Hippocampal formation (tissue), 2 donors: ENCODE measurements at places on chromosomes 3 and 15.
A peak's percentile ranks its signal among the peaks of the same experiment; 100 is the strongest.

DNA sequence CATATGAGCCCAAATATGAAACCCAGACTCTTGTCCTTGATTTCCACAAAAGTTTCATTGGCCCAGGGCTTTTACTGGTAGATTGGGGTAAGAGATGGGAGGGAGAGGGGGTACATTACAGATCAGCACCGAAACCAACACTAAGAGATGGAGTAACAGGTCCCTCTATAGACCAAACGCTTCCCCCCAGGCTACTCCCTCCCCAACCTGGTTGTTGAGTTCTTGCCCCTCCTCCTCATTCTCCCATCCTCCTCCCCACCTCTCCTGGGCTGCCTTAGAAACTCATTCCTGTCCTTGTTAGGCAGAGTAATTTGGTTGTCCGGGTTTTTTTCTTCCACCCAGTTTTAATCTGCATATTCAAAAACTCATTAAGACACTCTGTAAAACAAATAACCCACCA lies 74.1 kb downstream of the MESD start:
- no peak for DNase-seq

DNA sequence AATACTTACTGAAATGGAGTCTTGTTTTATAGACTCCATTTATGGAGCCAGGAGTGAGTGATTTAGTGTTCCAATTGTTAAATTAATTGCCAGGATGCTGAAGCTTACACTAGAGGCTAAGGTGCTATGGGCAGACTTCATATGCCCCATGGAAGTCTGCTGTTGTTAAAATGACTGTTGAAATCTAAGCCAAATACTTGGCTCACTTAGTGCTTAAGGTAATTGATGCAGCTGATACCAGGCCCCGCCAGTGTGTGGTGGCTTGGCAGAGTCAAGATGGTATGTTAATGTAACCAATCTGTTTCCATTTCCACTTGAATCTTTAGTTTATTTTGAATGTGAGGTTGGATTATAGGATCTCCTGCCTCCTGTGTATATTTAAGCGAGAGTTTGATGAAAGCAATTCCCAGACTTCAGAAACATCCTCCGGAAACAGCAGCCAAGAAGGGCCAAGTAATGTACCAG lies 187.1 kb downstream of the ITPR1 start:
- no peak for DNase-seq

GRCh38 chr3:52144034-52144795 lies 10.0 kb downstream of the POC1A start:
- DNase-seq = peak; percentile 72

DNA sequence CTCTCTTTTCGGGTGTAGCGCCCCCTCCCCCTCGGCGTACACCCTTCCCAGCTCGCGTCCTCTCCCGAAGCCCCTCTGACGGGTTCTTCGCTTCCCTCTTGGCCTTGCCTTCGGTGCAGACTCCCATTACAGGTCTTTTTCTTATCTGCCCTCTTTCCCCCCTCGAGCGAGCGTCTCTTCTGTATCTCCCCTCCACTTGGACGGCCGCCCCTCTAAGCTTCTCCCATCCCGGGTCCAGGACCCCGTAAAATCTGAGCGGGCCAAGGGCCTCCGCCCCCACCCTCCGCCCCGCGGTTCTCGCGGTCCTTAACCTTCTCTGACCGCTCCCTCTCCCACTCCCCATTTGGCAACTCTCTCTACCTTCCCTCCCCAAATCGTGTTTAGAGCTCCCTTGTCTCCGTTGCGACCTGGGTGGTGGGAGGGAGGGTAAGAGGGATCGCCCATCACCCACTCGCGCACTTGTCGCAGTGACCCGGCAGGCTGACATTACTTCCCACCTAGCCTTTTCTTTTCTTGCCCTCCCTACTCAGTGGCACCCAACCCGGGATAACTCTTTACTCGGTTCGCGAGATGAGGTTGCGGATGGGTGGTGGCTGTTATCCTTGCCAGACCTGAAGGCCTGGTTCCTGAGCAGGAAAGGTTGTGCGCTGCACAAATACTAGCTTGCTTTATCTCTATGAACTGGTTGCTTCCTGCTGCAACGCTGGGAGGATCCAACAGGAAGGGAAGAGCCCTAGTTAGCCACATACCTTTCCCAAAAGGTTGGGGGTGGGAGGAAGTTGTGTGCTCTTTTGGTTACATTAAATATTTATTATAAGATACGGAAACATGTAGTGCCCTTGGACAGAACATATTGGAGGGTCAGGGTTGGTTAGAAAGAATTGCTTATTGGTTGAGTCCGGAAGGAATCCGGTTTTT lies 922 bp downstream of the RAB11A start:
- DNase-seq = no peak

DNA sequence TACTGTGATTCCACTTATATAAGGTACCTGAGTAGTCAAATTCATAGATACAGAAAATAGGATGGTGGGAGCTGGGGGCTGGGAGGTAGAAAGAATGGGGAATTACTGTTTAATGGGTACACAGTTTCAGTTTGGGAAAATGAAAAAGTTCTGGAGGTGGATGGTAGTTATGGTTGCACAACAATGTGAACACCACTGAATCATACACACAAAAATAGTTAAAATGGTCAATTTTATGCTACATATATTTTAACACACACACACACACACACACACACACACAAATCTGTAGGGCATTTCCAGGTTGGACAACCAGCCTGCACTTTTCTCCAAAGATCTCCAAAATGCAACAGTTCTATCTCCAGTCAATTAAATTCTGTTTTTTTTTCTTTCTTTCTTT lies 1.4 kb downstream of the CCDC32 start:
- DNase-seq = no peak

GRCh38 chr15:84929795-84930603 lies 45.5 kb downstream of the SLC28A1 start:
- no peak for DNase-seq

DNA sequence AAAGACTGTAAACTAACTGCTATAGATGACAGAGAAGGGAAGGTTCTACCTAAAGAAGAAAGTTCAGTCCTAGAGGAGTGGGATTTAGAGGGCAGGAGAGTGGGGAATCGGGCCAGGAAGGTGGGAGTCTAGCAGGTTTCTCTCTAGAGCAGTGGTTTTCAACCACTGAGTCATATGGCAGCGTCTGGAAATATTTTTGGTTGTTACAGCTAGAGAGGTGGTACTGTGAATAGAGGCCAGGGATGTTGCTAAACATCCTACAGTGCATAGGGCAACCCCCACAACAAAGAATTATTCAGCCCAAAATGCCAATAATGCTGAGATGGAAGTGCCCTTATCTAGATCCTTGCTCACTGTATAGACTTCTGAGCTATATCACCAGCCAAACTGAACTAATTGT lies 28.7 kb downstream of the ATP1B3 start:
- no peak for DNase-seq

DNA sequence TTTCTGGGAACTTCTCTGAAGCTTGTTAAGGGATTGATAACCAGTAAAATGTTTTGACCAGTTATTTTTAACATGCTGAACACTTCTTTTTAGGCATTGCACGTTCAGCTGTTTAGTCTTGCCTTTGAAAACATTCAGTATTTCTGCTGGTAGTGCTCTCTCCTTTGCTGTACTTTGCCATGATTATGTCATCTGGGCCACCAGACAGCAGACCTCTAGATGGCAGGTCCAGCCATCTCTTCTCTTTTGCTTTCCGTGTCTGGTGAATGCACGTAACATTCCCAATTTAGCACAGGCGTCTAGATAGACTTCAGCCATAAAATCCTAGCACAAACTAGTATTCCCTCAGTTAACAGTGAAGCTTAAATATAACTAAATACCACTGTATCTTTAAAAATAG lies 57.8 kb downstream of the RAB7A start:
- no peak for DNase-seq

- DNase-seq = no peak
Observed at GRCh38 chr15:61447981-61448380, 218.9 kb upstream of the RORA start.

DNA sequence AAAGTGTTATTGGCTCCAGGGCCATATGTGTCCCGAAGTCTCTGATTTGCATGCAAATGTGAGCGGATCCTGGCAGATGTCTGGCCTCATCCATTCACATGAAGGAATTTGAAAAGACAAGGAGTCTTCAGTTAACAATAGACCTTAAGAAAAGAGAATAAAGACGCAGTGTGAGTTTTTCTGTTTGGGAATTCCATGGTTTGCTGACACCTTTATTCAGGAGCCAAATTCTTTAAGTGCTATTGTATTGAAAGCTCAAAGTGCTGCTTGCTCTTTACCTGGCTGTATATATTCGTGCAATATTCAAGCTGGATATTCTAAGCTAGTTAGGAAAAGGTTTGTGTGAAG lies 2.2 kb downstream of the LRRN1 start:
- no peak for DNase-seq

GRCh38 chr3:120370463-120370862 lies 21.3 kb upstream of the LRRC58 start:
- DNase-seq = no peak

GRCh38 chr3:11810276-11810675 lies 36.4 kb downstream of the TAMM41 start:
- no peak for DNase-seq

DNA sequence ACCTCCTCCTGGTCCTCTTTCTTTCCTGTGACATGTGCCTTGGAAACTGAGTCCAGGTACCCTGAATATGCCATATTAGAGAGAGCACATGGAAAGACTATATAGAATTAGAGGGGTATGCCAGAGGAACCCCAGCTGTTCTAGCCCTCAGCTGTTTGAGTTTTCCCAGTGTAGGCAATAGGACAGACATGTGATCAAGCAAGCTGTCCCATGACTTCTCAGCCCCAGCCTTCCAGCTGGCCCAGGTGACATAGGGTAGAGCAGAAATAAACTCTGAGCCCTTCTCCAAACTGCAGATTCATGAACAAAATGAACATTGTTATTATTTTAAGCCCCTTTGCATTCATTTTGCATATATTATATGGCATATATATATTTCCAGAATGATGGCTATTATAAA lies 118.7 kb downstream of the PPM1L start:
- DNase-seq = no peak

- DNase-seq = no peak
Observed at GRCh38 chr3:101333883-101334282, 13.5 kb upstream of the IMPG2 start.

DNA sequence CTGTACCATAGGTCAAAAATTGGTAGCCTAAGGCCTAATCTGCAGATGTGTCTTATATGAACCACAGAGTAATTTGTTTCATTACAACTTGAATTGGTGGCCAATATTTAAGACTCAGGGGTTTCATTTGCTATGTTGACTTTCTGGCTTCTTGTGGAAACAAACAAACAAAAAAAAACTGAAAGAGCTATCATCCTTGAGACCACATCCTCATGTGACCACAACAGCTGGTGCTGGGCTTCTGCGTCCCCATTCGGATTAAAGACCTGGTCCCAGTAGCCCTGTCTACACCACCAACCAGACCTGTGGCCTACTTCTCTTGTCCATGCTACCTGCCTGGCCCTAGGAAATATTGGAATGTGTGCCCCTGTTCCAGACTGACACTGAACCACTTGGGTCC lies 61.7 kb downstream of the STRIT1 start:
- DNase-seq = no peak

GRCh38 chr3:129063841-129064482 lies 3.4 kb downstream of the GP9 start:
- no peak for DNase-seq

GRCh38 chr3:183885766-183886165 lies 1.1 kb upstream of the PARL start:
- no peak for DNase-seq

DNA sequence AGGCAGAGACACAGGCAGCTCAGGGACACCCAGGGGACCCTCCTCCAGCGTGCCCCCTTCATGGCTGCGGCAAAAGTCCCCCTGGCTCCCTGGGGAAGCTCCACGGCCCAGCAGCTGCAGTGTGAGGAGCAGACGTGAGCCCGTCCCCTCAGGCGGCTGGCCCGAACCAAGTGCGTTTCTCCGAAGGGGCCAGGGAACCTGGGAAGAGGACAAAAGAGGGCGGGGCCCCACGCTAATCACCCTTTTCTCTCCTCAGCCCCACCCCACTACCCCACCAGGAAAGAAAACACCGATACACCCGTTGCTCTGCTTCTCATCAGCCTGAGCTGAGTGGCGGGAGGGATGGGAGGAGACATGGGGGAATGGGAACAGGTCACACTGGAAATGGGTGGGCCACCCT lies at the start of gene MUC4:
Gene MUC4, minus strand, starts transcription at position 174 of the 400 bp plus-strand sequence. Its CDS starts 112 bp downstream, at position 62.
- no peak for DNase-seq

DNA sequence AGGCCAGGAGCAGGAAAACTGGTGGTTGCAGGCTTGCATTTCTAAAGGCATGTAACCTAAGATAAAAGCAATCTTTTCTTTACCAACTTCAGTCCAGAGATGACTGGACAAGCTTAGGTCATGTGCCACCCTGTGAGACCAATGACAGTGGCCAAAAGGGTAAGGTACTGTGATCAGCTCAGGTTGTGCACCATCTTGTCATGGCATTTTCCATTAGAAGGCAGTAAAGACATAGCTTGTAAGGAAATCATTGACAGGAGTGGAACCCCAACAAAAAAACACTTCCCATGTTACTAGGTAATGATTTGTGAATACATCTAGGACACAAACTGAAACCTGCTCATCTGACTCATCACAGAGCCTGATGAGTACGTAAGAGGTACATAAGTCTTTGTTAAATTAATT lies 35.2 kb downstream of the SSR3 start:
- DNase-seq = no peak

GRCh38 chr15:46088486-46089445 lies 453.9 kb downstream of the SQOR start:
- no peak for DNase-seq

- no peak for DNase-seq
Observed at GRCh38 chr15:37921527-37922385, 12.7 kb upstream of the TMCO5A start.

DNA sequence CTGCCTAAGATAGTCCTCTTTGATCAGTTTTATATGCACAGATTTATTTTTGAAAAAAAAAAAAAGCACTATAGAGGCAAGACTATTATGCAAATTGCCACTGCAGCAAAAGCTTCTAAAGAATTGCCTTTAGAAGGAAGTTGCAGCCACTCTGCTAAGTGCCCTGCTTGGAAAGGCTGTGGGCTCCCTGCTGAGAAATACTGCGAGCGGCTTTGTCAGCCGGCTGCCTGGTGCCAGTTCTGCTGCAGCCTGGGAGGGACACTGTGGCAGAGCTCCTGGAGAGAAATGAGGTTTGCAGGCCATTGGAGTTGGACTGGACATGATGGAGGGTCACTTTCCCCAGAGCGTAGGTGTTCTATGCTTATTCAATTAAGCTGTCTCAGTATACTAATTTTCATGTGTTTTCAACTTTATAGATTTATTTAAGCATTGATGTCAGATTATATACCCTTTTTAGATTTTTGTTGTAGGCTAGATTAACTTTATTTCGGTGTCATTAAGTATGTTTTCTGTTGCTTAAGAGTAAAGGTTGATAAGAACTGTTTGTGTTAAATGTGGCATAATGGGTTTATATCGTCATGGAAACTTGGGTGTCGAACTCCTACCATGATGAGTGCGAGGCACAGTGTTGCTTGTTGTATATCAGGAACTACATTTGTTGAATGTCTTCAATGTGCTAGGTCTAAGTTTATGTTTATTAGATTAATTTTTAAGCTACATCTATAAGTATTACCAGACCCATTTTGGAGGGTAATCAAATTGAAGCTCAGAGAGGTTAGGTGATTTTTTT lies 6.6 kb downstream of the MAP2K5 start:
- DNase-seq = peak; percentile 77

- DNase-seq = no peak
Observed at GRCh38 chr3:188734395-188734794, 437.4 kb upstream of the TPRG1 start.

- DNase-seq = no peak
Observed at GRCh38 chr3:193778676-193779075, 185.7 kb downstream of the OPA1 start.

GRCh38 chr3:119145500-119146167 lies at the start of gene TEX55:
TSS of gene TEX55 (plus strand) at chr3:119146165. CDS start at chr3:119146190, 25 bp downstream.
- no peak for DNase-seq
